ENCODE measurements at places on chromosomes 2 and 18. TPM values are rescaled to one million over a fixed set of nuclear protein-coding genes. Genes with fewer than 3 reads are reported as not detected.

- no peaks in the 10 kb centered on the region for H3K27me3 ChIP-seq
- DNase-seq: peak; percentile 28
- no peaks in the 10 kb centered on the region for H3K36me3 ChIP-seq
- peak overlapping the region; percentile 60 for H3K27ac ChIP-seq
- peaks cover 25% of the 10 kb centered on the region for H3K4me1 ChIP-seq
These were observed 11.3 kb downstream of the TMEM247 start for GRCh38 chr2:46490521-46491141.

DNA sequence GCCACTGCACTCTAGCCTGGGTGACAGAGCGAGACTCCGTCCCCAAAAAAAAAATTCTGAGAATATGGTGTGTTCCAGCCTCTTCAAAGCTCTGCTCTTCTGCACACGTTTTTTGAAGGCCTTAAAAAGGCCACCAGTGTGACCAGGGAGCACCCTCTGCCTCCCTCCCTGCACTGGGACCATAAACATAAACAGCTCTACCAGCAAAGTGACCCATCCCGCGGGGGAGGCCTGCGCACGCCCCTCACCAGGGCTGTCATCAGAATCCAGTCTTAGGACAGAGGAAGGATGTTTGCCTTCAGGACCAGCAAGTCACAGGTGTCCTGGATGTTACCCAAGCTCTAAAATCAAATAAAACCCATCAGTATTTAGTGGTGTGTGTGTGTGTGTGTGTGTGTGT lies 23.2 kb upstream of the B3GNT7 start:
- H3K4me3 ChIP-seq: no peak overlapping the region
- H3K4me1 ChIP-seq: no peaks in the 10 kb centered on the region
- DNase-seq: no peak
- no peaks in the 10 kb centered on the region for H3K36me3 ChIP-seq
- H3K27me3 ChIP-seq: peaks cover 3% of the 10 kb centered on the region
- H3K27ac ChIP-seq: no peak overlapping the region

DNA sequence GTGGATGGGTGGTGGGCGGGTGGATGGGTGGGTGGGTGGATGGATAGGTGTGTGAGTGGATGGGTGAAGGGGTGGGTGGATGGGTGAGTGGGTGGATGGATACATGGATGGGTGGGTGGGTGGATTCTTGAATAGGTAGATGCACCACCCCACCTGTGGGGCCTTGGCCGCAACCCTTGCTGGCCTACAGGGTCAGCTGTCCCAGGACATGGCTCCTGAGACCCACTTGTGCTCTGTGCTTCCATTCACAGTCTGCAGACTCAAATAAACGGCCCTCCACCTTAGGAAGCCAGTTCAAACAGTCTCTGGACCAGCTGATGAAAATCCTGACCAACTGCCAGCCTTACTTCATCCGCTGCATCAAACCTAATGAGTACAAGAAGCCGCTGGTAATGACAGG lies 54.4 kb downstream of the MYO7B start:
- peak; percentile 4 for DNase-seq
- no peak overlapping the region for H3K27ac ChIP-seq
- H3K36me3 ChIP-seq: no peaks in the 10 kb centered on the region

GRCh38 chr2:38828460-38828859 lies 47.3 kb downstream of the DHX57 start:
- H3K4me1 ChIP-seq: peaks cover 8% of the 10 kb centered on the region
- H3K27me3 ChIP-seq: no peaks in the 10 kb centered on the region
- H3K4me3 ChIP-seq: no peak overlapping the region
- no peak for DNase-seq
- no peak overlapping the region for H3K27ac ChIP-seq
- H3K36me3 ChIP-seq: peaks cover 39% of the 10 kb centered on the region

DNA sequence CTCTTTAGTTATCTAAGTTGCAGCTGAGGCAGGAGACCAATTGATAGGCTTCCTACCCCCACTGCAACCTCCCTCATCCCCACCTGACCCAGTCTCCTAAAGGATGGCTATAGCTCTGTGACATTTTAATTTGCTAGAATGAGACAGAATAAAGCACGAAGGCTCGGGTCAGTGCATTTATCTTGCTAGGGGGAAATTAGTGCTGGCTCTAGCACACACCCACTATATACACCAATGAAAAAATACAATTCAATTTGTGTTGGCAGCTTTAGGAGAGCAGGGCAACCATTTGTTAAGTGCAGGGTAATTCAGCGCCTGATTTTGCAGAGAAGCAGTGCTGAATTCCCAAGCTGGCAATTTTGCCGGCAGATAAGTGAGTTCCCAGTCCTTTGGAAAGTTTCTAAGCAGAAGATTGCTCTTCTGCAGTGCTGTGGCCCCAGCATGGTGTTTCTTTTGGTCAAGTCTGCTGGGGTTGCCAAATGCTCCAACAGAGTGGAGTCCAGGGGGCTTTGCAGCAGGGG lies 346.0 kb downstream of the ALK start:
- no peaks in the 10 kb centered on the region for H3K27me3 ChIP-seq
- no peaks in the 10 kb centered on the region for H3K4me1 ChIP-seq
- H3K27ac ChIP-seq: no peak overlapping the region
- no peaks in the 10 kb centered on the region for H3K36me3 ChIP-seq
- DNase-seq: no peak

- no peak for DNase-seq
- H3K27ac ChIP-seq: no peak overlapping the region
These were observed 221.2 kb downstream of the PIEZO2 start for GRCh38 chr18:10928011-10928771.

GRCh38 chr18:42174909-42175308 lies 219.9 kb downstream of the PIK3C3 start:
- no peaks in the 10 kb centered on the region for H3K36me3 ChIP-seq
- H3K27me3 ChIP-seq: no peaks in the 10 kb centered on the region
- no peak overlapping the region for H3K27ac ChIP-seq
- DNase-seq: no peak

DNA sequence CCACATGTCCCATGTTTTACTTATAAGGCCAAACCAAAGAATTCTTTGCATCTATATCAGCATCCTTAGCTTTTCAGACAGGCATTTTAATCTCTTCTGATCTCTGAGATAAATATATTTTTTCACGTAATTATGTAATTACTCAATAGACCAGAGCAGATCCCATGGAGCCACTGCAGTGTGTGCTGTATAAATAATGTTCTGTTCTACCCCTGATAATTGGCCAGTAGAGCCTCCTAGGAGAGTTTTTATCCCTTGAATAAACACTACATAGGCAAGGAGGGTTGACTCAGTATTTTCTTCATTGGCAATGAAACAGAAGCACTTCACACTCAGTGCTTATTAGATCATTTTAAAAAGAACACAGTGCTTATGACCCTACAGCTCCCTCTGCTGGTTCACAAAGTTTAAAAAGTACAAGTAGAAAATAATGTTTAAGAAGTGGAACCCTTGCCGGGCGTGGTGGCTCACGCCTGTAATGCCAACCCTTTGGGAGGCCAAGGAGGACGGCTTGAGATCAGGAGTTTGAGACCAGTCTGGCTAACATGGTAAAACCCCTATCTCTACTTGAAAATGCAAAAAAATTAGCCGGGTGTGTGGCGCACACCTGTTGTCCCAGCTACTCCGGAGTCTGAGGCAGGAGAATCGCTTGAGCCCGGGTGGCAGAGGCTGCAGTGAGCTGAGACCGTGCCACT lies 91.9 kb downstream of the PPP1R1C start:
- H3K4me3 ChIP-seq: no peak overlapping the region
- no peaks in the 10 kb centered on the region for H3K4me1 ChIP-seq
- H3K27me3 ChIP-seq: no peaks in the 10 kb centered on the region
- no peak overlapping the region for H3K27ac ChIP-seq
- DNase-seq: peak; percentile 4

Gene SDC1
- 1.2 TPM for total RNA-seq

Gene PLGLB2
- 0.81 TPM for total RNA-seq

Gene SERPINB8
- 1.9 TPM for total RNA-seq
